HuH-7 (cell line): ENCODE measurements at places on chromosomes 7 and 10.

- DNase-seq = no peak
Measured at GRCh38 chr10:71999360-72000072, 35.3 kb downstream of the CHST3 start.

GRCh38 chr7:116340943-116341907 is 130.9 kb downstream of the TES start:
- DNase-seq = no peak

DNA sequence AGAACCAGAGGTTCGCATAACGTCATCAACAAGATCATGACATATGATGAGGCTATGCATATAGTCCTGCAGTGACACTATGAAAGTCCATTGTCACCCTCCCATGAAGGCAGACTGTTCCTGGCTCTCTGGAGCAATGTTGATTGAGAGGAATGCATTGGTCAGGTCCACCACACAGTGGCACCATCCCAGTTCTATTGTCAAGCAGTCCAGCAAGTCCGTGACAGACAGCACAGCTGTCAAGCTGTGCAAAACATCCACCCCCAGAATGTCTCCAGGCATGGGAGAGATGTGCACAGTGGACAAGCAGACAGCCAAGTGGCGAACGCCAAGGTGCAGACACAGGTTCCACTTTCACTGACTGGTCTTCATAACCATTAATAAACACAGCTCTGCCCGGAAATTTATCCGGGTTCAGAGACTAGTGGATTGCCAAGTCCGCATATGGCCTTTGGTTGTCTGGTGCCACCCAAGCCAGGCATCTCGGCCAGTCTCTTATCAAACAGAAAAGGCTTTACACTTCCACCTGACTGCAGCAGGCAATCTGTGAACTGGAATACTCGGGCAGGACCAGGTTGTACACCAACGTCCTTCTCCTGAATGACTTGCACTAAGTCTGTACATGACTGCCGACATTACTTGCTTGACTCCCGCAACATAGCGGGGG is 7.2 kb downstream of the RNF133 start:
- no peak for DNase-seq

GRCh38 chr7:28570113-28570969 is 158.0 kb downstream of the CREB5 start:
- no peak for DNase-seq

GRCh38 chr10:107971973-107972372 is 807.5 kb upstream of the SORCS1 start:
- DNase-seq = no peak

DNA sequence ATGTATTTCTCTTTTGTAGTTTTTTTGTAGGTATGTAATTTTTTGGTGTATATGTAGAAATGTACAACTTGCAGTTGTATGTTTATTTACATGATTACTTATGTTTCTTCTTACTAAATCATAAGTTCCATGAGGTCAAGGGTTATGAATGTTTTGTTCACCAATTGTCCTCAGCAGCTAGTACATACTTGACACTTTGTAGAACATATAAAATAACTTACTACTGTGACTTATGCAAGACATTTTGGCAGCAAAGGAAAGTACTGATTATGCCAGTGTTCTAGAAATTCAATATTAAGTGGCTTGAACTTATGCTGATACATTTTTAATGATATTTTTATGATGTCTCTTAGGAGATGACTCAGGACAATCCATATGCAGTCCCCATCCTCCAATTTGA is 209.6 kb downstream of the DKK1 start:
- no peak for DNase-seq

DNA sequence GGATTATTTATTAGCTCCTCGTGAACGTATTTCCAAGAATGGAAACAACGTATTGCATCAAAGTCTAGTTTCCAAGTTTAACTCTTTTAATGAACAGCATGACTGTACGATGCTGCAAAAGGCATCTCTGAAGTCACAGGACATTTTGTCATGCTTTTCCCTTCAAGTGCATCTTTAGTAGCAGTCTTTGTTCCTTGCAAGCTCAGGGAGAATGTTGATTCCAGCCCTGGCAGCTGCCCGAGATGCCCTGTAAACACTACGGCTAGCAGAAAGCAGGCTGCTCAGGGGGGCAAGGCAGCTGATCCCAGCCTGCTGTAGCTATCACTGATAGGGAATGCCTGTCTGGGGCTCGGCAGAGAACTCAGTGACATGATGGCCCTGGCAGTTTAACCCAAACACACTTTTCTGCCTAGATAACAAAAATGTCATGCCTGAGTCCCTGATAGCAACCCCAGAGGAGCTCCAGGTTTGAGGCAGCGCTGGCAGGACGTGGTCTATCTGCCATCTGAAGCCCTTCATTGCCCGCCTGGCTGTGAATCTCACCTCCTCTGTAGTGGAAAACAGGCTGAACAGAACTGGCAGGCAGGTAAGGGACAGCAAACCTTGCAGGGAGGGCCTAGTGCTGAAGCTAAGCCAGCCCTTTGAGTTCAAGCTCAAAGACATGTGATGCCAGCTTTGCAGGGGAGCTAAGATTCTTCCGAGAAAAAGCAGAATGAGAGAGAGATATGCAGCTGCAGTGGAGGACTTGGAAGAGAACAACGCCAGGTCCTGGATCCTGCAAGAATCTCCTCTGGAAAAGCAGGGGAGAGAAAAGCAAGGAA is 264.6 kb downstream of the SNX10 start:
- DNase-seq = no peak

GRCh38 chr7:131753620-131754222 is 197.3 kb upstream of the PODXL start:
- peak; percentile 54 for DNase-seq

- no peak for DNase-seq
Measured at GRCh38 chr10:30190577-30191552, 131.5 kb upstream of the JCAD start.

DNA sequence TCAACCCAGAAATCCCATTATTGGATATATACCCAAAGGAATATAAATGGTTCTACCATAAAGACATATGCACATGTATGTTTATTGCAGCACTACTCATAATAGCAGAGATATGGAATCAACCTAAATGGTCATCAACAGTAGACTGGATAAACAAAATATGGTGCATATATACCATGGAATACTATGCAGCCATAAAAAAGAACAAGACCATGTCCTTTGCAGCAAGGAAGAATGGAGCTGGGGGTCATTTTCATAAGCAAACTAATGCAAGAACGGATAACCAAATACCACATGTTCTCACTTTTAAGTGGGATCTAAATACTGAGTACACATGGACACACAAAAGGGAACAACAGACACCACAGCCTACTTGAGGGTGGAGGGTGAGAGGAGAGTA is 2.2 kb upstream of the AFAP1L2 start:
- no peak for DNase-seq

DNA sequence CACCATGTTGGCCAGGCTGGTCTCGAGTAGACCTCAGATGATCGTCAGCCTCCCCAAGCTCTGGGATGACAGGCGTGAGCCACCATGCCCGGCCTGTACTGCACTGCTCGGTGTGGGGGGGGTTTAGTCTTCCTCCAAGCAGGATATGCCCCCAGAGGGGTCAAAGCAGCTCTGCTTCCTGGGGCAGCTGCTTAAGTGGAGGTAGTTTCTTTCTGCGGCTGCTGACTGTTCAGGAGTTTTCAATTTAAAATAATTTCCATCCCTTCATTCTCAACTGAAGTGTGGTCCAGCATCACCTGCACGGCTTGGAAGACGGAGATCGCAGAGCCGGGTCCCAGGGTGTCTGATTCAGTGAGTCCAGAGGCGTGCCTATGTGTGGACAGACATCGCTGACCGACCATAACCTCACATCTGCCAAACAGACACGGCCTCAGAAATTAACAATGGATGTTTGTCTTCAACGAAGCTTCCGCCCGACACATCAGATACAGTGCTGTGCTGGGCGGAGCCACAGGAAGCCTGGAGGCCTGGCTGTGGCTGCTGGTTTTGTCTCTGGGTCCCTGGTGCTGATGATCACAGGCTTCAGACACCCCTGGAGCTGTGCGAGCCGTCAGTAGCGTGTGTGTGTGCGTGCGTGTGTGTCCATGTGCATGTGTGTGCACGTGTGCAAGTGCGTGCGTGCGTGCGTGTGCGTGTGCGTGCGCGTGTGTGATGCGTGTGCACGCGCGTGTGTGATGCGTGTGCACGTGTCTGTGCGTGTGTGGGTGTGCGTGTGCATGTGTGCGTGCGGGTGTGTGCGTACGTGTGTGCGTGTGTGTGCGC is 226.5 kb upstream of the PITRM1 start:
- DNase-seq = peak; percentile 73

- DNase-seq = no peak
Measured at GRCh38 chr7:158953912-158954311, 97.6 kb downstream of the DYNC2I1 start.

- no peak for DNase-seq
Measured at GRCh38 chr7:128757203-128757602, 18.0 kb downstream of the CALU start.

- DNase-seq = no peak
Measured at GRCh38 chr10:14761372-14761771, 13.3 kb downstream of the FAM107B start.

DNA sequence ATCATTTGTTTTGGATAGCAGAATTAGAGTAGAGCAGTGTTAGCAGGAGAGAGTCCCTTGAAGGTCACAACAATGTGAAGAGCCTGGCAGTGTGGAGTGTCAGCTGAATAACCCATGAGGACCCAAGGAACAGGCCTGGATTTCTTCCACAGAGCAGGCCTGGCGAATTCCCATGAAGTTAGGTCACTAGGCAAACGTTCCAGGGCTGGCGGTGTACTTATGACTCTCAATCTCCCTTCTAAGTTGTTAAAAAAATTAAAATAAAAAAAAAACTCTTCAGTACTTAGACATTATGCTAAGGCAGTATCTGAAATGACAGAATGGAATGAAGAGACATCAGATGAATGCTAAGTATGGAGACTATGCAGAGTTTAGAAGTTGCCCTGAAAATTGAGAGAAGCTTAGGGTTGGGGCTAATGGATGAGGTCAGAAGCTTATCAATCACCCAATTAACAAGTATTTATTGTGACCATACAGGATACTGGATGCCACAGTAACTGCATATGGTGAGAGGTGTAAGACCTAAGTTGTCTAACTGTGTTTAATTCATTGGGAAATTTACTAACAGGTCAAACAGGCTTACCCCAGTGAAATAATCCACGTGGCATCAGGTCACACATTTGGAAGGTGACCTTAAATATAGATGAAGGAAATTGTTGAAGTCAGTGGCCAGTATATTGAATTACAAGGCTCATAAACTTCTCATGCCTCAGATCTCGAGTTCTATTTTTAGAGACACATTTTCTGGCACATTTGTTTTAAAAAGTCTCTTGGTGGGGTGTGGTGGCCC is 126.2 kb upstream of the NRP1 start:
- no peak for DNase-seq

- DNase-seq = no peak
Measured at GRCh38 chr7:5117095-5117970, 71.7 kb downstream of the RBAK start.

DNA sequence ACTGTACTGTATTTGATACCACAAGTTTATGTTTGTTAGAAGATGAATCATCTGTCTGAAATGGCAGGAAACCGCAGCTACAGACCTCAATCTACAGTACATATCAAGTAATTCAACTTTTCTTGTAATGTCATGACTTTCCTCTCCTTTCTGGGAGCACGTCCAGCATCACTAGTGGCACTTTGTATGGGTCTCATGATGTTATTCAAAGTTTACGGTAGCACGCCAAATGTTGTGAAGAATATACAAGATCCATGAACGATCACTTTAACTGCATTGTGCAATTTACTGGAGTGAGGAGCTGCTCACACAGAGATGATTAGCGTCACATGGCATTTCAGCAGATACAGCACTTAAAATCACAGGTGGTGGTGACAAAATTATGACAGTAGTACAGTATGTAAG is 257.8 kb upstream of the GNAI1 start:
- no peak for DNase-seq

DNA sequence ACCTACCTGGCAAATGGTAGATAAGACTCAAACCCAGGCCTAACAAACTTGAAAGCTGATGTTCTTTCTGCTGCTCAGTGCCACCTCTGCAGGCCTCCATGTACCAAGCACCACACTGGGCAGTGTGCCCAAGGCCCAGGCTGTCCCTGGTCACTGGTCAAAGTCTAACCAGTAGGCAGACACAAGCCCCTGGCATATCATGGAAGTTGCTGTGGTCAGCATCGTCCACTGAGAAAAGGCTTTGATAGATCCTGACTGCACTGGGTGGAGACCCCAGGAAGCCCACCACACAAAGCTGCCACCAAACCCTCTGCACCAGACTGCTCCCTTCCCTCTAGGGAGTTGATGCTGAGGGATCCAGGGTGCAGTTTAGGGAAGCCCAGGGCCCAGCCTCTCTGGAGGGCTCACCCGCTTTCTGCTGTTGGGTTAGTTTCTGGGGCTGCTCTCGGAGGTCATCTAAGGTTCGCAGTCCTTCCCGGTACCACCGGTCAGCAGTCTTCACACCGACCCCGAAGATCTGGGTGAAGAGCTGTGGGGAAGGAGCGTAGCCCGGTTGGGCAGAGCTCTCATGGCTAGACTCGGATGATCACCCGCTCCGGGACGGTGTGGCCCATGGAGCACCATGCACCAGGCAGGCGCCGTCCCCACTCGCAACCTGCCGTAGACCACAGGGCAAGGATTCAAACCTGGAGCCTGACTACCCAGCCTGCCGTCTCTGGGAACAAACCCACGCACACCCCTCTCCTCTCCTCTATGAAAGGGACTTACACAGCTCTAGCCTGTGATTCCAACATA is 6.0 kb downstream of the POLM start:
- DNase-seq = no peak

GRCh38 chr10:130046591-130046990 is 64.0 kb downstream of the C10orf143 start:
- DNase-seq = no peak

GRCh38 chr7:88347090-88347489 is 40.4 kb upstream of the STEAP4 start:
- DNase-seq = no peak

DNA sequence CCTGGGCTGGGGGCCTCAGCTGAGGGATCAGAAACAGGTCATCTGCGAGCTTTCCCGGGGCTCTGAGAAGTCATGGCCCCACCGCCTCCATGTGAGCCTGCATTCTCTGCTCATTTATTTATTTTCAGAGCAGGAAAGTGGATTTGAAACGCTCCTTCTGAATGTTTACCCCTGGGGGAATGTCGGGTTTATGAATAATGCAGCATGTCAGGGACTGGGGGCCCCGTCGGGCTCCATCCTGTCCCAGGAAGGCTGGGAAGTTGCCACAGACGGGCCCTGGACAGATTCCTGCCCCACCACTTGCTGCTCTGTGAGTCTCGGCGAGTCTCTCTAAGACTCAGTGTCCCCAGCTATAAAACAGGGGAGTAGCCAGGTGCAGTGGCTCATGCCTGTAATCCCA is 11.9 kb upstream of the GTF2IRD1 start:
- no peak for DNase-seq

GRCh38 chr10:8767591-8767990 is 713.1 kb downstream of the GATA3 start:
- DNase-seq = no peak
